GM04503 (cell line): ENCODE measurements at places on chromosomes 4 and X.

GRCh38 chr4:154467886-154468285, 23.7 kb downstream of the DCHS2 start:
- no peak for DNase-seq

GRCh38 chr4:35965300-35965699, 279.0 kb downstream of the ARAP2 start:
- DNase-seq = no peak

GRCh38 chr4:180832073-180832472, 1411.1 kb upstream of the TENM3 start:
- DNase-seq = no peak

- no peak for DNase-seq
These were observed 172.2 kb downstream of the HS6ST2 start for GRCh38 chrX:132786217-132786616.

DNA sequence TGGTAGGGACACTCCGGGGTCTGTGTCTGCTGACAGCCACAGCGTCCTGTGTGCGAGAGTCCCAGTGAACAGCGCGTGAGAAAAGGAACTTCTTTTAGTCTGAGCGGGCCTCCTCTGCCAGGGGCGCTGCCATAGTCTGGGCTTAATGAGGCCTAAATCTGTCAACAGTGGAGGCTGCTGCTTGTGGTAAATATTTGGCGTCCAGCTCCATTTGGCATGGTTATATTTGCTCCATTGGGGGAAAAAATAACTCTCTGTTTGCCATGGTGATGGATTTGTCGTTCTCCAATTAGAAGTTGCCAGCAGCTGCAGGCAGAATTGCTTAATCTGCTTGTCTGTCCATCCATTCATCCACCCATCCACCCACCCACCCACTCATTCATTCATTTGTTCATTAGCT, 71.4 kb upstream of the PSAPL1 start:
- peak; percentile 71 for DNase-seq

- DNase-seq = peak; percentile 11
These were observed 43.7 kb upstream of the TMSB15B start for GRCh38 chrX:103918571-103919269.

DNA sequence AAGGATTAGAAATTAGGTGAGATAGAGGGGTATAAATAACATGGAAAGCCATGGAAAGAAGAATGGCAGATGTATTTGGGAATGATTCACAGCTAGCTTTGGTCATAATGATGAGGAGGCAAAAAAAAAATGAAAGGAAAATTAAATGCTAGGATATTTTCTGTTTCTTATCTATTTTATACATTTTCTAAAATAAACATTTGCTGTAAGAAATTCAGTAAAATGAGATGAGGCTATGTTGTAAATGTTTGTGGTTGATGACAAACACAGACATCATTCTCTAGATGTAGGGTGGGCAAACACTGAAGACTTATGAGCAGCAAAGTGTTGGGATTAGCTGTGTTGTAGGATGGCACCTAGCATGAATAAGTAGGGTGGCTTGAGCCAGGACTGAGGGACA, 407.1 kb downstream of the IL15 start:
- no peak for DNase-seq

GRCh38 chr4:136328131-136328530, 1204.2 kb downstream of the PCDH18 start:
- DNase-seq = no peak

GRCh38 chrX:48683411-48683982, at the start of gene WAS:
Gene WAS (plus strand): TSS chrX:48683799. CDS start chrX:48683854, 55 bp downstream.
- no peak for DNase-seq

GRCh38 chr4:74284053-74284452, 24.2 kb upstream of the EPGN start:
- peak; percentile 68 for DNase-seq

DNA sequence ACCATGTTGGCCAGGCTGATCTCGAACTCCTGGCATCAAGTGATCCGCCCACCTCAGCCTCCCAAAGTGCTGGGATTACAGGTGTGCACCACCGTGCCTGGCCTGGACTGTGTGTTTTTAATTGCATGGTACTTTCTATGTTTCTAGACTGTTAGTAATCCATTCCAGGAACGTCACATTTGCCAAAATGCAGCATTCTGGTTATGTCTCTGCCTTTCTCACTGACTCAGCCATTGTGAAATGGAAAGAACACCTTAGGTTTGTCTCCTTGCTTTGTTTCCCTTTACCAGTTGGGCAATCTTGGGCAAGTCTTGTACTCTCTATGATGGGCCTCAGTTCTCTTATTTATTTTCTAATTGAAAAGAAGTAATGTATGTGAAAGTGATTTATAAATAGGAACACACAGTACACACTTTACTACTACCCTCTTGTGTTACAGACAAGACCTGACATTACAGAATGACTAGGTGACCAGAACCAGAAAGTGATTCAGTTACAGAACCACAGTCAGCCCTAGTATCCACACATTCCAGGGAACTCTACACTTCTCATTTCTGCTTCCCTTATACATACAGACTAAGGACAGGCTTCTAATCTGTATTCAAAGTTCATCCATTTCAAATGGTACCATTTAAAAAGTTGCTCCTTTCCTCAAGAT, 187.1 kb downstream of the MGST2 start:
- DNase-seq = no peak

GRCh38 chr4:112113864-112114263, 31.4 kb upstream of the FAM241A start:
- no peak for DNase-seq

DNA sequence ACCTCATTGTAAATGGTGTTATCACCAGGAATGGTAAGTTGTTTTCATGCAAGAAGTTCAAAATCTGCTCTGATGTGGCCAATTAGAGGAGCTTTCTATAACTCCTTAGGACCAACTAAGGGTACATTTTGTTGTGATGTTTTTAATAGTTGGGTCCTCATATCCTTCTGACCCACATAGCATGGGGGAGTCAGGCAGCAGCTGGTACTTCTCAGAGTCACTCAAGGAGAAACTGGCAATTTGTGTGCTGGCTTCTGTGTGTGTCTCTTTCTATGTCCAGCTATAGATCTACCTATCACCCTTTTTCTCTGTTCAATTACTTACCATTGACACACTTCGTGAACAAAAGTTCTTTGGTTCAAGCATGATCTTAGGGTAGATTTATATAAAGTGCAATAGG, 194.3 kb upstream of the TENM3 start:
- DNase-seq = no peak

GRCh38 chr4:182869697-182870096, 47.5 kb downstream of the DCTD start:
- DNase-seq = no peak

DNA sequence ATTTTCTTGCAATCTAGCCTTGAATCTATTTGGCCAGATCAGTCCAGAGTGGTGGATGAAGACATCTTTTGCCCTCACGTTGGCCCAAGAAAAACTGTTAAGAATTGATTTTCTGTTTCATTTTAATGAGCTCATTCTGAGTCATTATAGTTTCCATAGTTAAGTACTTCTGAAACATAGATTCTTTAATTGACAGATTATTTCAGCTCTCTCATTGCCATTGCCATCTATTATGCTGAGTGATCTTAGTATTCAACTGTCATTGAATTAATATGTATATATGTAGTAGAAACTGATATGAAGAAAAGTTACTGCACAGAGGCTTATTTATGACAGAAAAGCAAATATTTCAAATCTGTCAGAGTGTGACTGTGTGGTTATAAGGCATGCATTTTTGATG, 45.5 kb upstream of the PPP1R2C start:
- no peak for DNase-seq

DNA sequence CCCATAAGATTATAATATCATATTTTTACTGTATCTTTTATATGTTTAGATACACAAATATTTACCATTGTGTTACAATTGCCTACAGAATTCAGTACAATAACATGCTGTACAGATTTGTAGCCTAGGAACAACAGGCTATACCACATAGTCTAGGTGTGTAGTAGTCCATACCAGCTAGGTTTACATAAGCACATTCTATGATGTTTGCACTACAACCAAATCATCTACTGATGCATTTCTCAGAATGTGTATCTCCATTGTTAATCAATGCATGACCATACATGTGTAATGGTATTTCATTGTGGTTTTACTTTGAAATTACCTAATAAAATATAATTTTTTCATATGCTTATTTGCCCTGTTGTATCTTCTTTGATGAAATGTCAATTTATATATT, 288.1 kb upstream of the PCDH10 start:
- no peak for DNase-seq

- DNase-seq = no peak
These were observed 3.5 kb downstream of the UBE2D3 start for GRCh38 chr4:102823897-102824296.

- no peak for DNase-seq
These were observed 2.5 kb downstream of the DDX3X start for GRCh38 chrX:41336447-41336846.

DNA sequence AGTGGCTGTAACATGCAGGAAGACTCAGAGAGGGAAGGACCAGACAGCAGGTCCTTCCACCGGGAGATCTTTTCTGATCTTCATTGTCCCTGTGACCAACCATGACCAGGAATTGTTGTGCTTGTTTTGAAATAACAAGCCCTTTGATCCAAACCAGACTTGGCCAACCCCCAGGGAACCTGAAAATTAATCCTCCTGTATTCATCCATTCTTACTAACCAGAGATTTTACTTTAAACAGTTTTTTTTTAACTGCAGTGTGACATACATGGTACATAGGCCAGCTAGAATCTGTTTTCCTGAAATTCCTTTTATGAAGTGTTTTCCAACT, 4.0 kb downstream of the WFS1 start:
- no peak for DNase-seq

DNA sequence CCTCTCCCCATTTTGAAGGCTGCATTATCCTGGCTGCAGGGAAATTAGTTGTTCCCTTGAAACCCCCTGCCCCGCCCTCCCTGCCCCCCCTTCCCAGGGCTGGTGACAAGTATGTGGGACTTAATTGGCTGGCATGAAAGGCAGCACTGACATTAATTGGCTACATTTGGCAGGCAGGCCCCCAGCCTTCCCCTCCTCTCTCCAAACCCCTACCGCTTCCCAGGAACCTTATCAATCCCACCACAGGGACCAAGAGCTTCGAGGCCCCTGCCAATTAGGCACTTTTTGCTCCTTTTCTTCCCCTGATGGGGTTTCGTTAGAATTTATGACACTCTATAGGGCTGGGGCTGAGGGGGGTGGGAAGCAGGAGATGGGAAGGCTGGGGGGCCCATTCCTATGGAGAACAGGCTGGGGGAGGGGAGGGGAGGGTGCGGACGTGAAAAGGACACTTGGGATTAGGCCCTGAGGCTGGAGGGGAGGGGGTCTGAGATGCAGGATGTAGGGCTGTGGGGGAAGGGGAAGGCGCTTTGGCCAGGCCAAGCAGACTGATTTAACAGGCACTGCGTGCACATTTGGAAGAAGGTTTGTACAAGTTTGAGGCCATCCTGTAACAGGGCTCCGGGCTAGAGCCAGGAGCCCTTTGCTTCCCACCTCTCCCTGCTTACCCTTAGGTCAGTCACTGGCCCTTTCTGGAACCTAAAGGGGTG, 52.2 kb downstream of the EFNB1 start:
- no peak for DNase-seq

DNA sequence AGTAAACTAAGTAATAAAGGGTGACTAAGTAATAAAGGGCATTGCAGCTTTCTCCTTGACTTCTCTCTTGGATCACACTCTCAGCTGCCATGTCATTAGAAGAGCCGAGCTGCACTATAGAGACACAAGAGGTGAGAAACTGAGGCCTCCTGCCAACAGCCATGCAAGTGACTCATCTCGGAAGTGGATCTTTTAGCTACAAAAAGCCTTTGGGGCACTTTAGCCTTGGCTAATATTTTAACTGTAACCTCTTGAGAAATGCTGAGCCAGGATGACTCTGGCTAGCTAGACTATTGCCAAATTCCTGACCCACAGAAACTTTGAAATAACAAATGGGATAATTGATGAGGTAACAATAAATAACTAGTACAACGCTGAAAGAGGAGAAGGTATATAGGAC, 1.5 kb upstream of the NEIL3 start:
- peak; percentile 68 for DNase-seq

GRCh38 chrX:152600853-152601633, 36.7 kb upstream of the GABRQ start:
- no peak for DNase-seq

GRCh38 chr4:2338754-2339457, 77.0 kb upstream of the MXD4 start:
- DNase-seq = no peak

- DNase-seq = peak; percentile 77
These were observed 214.6 kb downstream of the PALLD start for GRCh38 chr4:168711197-168712140.

GRCh38 chr4:160947653-160948052, 1216.1 kb downstream of the FSTL5 start:
- DNase-seq = no peak

GRCh38 chr4:140090215-140090731, 63.7 kb downstream of the MAML3 start:
- no peak for DNase-seq

GRCh38 chrX:44431194-44431593, 87.7 kb upstream of the EFHC2 start:
- no peak for DNase-seq

DNA sequence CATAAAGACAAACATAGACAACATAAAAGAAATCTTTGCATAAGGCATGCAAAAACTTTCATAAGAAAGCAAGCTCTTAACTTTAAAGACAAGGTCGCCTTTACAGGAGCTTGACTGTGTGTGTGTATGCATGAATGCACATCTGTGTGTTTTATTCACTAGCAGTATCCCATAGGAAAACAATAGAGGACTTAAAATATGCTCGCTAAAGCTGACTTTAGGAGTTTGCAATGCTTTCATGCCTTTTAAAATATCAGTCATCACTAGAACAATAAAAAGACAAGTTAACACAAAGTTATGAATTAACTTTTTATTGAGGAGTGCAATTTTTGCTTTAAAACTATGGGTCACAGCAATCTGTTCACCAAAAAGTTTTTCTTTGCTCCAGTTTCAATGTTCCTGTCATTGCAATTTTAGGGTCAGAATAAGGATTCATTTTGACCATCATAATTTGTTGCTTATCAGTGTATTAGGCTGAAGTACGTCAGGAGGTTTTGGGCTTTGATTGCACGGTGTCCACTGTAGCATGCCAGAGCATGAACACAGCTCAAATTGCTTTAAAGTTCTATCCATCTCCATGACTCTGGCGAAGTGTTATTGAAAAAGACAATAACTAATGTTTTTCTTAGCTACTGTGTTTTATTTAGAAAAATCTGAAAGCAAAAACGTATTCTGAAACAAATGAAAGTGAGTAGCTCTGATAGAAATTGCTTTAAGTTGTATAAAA, 36.9 kb downstream of the ANXA10 start:
- no peak for DNase-seq

GRCh38 chr4:48078862-48079655, 55.0 kb downstream of the TXK start:
- no peak for DNase-seq

GRCh38 chrX:413322-414201, 26.9 kb upstream of the PPP2R3B start:
- DNase-seq = no peak

DNA sequence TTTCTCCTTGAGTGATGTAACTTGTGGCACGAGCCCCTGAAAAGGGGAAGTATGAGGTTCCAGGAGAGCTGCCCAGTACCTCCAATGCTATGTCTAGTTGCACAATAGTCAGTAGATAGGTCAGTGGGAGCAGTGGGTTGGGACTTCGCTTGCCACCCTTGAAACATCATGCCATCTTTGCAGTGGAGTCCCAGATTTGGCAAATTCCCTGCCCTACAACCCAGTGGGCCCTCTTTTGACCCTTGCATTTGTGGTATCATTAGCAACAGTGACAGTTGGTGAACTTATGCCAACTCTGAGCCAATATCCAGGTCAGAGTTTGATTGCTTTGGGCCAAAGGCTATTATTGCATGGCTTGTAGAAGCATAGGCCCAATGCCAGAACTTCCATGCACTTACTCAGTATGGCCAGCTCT, 12.3 kb downstream of the FHL1 start:
- no peak for DNase-seq

GRCh38 chr4:106149911-106150310, 166.1 kb downstream of the TBCK start:
- no peak for DNase-seq
